Frontal cortex (tissue), 4 donors: ENCODE measurements at places on chromosomes 1 and 21. TPM values are rescaled to one million over a fixed set of nuclear protein-coding genes. Genes with fewer than 3 reads are reported as not detected.

- no peak for DNase-seq
Observed at GRCh38 chr1:54312796-54313316, 93.3 kb downstream of the SSBP3 start.

DNA sequence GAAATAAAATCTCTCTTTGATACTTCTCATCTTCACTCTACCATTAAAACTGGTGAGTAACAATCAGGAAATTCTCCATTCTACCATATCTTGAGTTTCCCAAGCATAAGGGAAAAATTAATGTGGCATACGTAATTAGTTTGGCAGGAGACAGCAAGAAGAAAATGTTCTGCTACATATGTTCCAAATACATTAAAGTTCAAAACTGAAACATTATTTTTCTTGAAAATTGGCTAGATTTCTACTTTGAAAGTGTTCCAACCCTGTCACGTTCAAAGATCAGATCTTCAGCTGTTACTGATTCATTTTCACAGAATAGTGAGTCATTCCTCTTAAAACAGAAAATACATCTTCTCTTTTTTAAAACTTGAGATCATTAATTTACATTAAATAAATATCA is 48.5 kb downstream of the PIGK start:
- no peak for DNase-seq

GRCh38 chr1:22275167-22275566 is 132.3 kb upstream of the WNT4 start:
- no peak for DNase-seq

DNA sequence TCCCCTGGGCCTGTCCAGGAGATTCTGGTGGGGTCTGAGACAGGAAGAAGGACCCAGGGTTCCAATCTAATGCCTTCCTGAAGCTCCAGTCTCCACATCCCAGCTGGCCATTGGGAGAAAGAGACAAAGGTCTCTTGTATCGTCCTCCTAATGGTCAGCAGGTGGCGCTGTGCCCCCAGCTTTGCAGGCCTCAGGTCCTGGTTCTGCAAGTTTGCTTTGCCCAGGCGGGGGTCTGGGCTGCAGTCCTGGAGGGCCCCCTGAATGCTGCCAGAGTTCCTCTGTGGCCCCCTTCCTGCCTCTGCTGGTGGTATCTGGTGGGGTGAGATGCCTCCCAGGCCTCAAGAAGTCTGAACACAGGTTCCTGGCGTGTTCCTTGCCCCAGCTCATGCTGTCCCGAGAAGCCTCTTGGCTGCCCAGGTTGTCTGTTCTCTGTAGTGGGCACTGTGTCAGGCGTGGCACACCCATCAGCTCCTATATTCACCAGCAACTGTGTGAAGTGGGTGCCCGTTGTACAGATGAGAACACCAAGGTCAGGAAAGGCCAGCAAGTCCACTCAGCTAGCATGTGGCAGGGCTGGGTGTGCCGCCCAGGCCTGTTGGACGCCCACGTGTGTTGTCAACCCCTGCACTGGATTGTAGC is 33.8 kb upstream of the CSF3R start:
- peak; percentile 48 for DNase-seq

DNA sequence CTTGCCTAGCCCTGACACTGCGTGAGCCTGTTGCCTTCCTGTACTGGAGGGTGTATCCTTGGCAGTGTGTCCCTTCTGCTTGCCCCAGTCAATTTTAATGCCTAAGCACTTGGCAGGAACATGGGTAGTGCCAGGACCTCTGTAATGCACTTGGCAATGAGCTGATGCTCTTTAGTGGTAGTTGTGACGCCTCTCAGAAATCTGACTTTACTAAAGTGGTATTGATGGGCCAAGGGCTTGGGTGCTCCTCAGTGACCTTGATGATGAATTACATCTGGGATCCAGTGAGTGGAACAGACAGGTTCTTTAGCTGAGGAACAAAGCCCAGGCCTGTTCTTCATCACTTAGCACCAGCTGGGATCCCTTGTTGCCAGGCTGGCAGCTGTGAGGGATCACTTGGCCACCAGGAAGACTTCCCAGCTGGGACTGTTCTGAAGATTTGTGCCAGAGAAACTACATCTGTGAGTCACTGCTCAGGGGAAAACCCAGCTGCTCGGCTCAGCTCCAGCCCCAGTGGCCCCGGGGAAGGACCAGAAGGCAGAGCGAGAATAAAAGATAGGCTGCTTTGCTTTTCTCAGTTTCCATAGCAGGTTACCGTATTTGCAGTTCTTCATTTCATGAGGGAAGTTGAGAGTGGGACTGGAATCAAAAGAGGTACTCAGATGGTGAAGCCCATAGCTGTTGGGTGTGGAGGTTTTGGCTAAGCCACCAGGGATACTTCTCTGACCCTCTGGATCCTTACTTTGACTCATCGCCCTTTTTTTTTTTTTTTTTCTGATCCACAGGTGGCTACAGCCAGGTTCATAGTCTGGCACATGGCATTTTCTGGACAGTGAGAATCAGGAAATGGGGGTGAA is 28.5 kb upstream of the KCNA2 start:
- no peak for DNase-seq

DNA sequence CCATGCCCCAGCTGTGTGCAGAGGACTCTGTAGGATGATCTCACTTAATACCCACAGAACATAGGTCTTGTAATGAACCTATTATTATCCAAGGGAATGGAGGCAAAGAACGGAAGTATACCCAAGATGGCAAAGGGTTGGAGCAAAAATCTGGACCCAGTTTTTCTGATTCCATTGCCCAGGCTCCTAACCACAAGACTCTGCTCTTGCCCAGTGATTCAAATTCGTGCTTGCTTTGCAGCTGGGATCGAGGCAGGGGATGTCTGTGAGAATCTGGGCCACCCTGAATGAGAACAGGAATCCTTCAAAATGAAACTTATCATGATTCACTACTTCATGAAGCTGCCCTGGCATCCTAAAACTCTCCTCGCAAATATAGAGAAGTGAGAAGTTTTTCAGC is 97.5 kb upstream of the KCNJ6 start:
- no peak for DNase-seq

DNA sequence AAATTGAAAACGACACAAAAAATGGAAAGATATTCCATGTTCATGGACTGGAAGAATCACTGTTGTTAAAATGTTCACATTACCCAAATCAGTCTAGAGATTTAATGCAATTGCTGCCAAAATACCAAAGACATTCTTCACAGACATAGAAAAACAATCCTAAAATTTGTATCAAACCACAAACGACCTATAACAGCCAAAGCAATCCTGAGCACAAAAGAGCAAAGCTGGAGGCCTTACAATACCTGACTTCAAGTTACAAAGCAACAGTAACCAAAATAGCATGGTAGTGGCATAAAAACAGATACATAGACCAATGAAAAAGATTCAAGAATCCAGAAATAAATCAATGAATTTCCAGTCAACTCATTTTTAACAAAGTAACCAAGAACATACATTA is 1077.3 kb downstream of the KCNT2 start:
- DNase-seq, result no peak

DNA sequence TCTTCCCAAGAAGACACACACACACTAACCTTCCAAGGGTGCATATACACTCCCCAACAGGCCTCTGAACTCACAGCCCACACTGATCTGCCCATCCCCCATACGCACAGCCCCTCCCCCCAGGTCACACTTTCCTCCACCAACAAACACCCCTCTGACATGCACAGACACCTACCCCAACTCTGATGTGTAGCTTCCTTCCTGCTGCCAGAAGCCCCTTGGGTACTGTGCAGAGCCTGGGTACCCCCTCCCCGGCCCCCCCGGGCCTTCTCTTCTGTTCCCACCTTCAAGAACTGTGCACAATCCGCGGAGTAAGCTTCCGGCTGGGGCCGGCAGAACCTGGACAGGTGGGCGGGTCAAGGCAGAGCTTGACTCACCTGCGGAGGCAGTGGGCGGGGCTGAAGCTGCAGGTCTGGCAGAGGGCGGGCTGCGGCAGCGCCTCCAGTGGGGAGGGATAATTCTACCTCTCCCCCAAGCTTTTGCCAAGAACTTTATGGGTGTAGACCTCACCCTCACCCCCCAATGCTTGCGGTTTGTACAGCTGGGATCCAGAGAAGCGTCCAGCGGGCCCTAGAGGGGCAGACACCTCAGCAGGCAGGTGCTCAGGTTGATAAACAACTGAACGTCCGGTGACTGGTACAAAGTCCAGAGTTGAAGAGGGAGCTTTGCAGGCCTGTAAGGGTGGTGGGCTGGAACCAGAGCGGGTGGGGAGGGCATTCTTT is at the start of gene C1orf210:
C1orf210 (minus strand) TSS at position 313 of the 722 bp plus-strand sequence. CDS start 2,311 bp downstream, outside the sequence.
- no peak for DNase-seq

GRCh38 chr1:4965346-4966075 is 311.1 kb downstream of the AJAP1 start:
- no peak for DNase-seq

DNA sequence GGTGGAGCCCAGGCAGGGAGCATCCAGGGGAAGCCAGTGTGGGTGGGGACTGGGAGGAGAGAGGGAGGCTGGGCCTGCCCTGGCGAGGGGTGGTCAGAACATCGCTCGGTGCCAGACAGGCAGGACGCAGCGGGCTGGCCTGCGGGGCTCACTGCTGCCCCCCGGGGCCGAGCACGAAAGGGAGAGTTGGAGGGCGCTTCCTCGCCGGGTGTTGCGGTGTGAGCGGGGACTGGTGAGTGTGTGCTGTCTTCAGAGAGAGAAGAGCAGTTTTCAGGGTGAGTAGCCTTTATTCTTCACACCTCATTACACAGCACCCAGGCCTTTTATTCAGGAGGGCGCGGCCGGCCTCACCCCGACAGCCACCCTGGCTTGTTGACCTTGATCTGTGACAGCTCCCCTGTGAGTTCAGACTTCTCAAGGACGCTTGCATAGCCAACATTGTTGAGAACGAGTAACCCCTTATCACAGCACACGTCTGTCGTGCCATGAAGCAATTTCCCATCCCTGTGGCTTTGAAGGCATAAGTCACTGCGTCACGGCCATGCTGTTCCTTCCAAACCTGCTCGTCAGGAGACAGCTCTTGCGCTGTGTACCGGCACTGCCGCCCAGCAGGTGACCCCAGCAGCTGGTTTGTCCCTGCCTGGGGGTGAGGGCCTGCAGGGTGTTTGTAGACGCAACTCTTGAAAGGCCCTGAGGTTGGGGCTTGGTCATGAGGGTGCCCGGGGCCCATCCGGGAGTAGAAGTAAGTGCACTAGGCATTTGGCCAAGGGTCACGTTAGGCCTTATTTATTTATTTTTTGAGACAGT is 54.6 kb downstream of the PRKCZ start:
- no peak for DNase-seq

- no peak for DNase-seq
Observed at GRCh38 chr1:3750741-3751140, 1.5 kb upstream of the CCDC27 start.

DNA sequence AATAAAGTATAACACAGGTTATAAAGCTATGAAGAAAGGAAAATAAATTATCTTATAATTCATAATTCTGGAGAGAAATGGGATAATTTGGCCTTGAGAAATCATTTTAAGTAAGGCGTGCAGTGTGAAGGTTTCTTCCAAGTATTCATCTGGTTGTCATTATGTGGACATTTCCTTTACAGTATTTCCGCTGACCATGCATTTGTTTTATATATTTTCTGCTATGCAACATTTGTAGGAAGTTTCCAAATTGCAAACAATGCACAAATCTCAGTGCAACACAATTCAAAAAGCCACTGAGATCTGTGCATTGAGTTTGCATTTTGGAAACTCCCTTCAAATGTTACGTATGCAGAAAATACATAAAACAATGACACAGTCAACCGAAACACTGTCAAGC is 17.8 kb downstream of the ZNF670 start:
- no peak for DNase-seq

DNA sequence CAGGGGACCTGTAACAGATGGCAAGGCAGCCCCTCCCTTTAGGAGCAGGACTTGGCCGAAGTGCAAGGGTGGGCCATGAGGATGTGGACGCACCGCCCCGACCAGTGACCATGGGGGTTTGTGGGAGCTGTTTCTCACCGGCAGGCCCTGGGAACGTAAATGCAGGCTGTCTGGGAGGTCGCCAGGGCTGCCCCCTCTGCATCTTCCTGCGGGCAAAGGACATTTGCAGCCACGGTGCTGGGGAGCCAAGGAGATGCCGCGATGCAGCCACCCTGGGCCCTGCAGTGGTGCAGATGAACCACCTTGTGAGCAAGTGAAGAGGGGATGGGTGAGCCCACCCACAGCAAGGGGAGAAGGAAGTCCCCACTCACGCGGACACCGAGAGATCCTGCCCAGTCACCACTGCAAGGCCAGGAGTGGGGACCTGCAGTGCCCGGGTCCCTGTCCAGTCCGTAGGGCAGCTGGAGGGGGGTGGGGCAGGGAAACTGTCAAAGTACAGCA is 121.1 kb downstream of the SIK1 start:
- DNase-seq, result no peak

DNA sequence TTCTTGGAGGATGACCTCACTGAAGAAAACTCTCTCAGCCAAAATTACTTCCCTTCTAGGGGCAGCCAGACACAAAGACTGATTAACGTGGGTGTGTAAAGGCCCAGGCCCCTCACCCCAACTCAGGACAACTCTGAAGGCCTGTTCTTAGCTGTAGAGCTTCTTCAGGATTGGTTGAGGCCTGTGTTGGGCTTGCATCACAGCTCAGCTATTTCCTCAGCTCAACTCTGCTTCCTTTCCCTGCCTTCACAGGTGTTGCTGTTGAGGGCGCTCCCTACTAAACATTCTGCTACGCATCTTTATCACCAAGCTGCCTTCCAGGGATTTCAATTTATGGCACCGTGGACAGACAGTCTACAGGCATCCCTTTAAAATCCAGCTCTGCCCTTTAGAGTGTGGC is 36.8 kb downstream of the MAB21L3 start:
- DNase-seq, result no peak

- DNase-seq, result no peak
Observed at GRCh38 chr1:84574936-84575335, 696 bp upstream of the CTBS start.

- no peak for DNase-seq
Observed at GRCh38 chr1:69246710-69247109, 321.0 kb upstream of the LRRC7 start.

DNA sequence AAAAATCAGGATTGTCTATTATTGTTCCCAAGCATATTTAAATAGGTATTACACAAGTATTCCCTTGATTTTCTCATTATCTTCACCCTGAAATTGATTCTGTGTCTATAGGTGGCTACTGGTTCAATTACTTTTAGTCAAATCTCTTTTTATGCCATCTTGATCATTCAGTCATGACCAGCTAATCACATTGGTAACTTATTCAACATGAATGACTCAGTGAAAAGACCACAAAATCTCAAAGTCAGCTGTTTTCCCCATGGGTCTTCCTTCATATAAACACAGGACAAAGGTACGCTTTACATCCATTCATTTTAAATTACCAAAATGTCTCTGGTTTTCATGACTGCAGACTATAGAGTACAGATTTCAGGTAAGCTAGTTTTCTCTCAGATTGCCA is 23.7 kb upstream of the NRIP1 start:
- no peak for DNase-seq

Gene WNT4
- 3.3 TPM for total RNA-seq

Gene AGTRAP
- total RNA-seq, result 2.4 TPM

Gene GNG4
- total RNA-seq, result 31.0 TPM

Gene PPM1J
- total RNA-seq, result 4.1 TPM

Gene DNASE2B
- not detected for total RNA-seq

Gene SMIM1
- not detected for total RNA-seq

Gene VTCN1
- 0.41 TPM for total RNA-seq

Gene IGSF9
- total RNA-seq, result 5.3 TPM

Gene SPRR3
- not detected for total RNA-seq

Gene SLAMF1
- total RNA-seq, result not detected

Gene EFCAB14
- 11.0 TPM for total RNA-seq

Gene SYDE2
- 6.9 TPM for total RNA-seq

Gene LCE2B
- total RNA-seq, result not detected
